ENCODE measurements at places on chromosomes 16 and 17.

- no peak for DNase-seq
These were observed 8.5 kb downstream of the ZNF469 start for GRCh38 chr16:88391144-88391850.

DNA sequence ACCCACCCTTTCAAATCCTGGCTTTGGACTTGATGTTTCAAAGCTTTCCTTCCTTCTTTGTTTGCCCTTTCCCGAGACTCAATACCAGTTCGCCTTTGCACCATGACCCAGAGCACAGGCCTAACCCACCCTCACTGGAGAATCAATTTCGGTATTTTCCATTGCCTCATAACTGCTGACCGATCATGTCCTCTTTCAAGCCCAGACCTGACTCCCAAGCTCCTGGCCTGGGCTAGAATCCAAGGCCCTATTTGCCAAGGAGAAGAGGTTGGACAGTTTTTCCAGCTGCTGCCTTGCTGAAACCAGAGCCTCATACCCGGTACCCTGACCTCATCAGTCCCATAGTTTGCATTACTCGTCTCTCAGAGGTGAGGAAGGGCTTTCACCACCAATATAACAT, 35.3 kb upstream of the HELZ start:
- no peak for DNase-seq

DNA sequence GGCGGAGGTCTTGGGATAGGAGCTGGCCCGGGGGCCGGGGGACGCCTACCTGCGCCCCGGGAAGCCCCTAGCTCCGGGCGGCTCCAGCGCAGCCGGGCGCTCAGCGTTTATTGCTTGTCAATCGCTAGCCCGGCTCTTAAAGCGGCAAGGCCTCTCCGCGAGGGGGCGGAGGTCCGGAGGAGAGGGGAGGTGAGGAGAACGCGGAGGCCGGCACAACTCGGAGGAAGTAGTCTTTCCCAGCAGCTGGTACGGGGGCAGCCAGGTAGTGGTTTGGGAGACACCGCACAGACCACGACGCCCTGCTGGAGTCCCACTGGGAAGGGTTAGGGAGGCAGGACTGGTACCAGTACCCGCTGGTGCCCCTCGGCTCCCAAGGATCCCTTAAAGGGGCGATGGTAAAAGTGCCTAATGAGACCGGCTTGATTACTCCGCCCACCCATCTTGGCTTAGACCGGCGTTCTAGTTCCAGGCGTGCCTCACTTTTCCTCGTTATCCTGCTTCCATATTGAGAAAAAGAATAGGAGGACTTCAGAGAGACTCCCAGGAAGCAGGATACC, at the start of gene MPP2:
MPP2 (minus strand) TSS at position 112 of the 557 bp plus-strand sequence. CDS start 3,076 bp downstream, outside the sequence.
- DNase-seq, result peak; percentile 70

GRCh38 chr17:42774066-42774745, 957 bp downstream of the VPS25 start:
- DNase-seq, result no peak

DNA sequence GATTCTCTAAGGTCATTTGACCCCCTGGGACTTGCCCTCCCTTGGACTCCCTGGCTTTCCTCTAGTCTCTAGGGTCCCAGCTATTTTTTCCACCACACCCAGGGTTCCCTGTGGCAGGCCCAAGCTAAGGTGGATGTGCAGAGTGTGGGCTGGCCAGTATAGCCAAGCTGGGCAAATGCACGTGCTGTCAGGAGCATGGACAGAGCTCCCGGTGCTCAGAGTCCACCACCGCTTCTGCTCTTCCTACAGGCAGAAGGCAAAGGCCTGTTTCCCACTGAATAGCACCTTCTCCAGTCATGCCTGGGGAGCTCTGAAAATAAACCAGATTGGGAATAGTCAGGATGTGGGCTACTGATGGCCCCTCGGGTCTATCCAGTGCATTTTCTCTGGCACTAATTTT, 53.3 kb downstream of the GNAO1 start:
- no peak for DNase-seq

GRCh38 chr17:69523244-69523861, 108.9 kb downstream of the MAP2K6 start:
- peak; percentile 5 for DNase-seq

GRCh38 chr17:28972437-28972836, 21.1 kb upstream of the PHF12 start:
- no peak for DNase-seq

GRCh38 chr17:41810659-41811548, 845 bp downstream of the P3H4 start:
- no peak for DNase-seq

Measured in CD4-positive, alpha-beta T cell treated with Interleukin-17A for 4 hours (primary cell).